ENCODE measurements at places on chromosomes 1 and 21.
A peak's percentile ranks its signal among the peaks of the same experiment; 100 is the strongest.

GRCh38 chr1:96837057-96837780 lies 115.6 kb downstream of the PTBP2 start:
- DNase-seq = no peak

DNA sequence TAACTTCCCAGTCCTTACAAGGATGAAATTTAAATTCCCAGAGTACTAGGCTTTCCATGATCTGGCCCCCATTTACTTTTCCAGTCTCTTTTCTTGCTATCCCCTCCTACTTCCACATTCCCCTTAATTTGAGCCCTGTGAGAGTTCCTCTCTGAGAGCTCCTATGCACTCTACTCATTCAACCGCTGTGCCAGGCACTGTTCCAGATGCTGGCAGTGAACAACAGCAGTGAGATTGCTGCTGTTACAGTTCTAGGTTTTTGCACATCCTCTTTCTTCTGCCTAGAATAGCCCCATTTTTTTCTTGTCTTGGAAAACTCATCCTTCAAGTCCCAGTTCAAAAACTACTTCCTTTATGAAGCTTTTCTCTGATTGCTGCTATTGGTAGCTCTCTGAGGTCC lies 18.8 kb downstream of the ATF6 start:
- no peak for DNase-seq

GRCh38 chr1:1357871-1358432 lies 403 bp downstream of the MXRA8 start:
- DNase-seq = no peak

DNA sequence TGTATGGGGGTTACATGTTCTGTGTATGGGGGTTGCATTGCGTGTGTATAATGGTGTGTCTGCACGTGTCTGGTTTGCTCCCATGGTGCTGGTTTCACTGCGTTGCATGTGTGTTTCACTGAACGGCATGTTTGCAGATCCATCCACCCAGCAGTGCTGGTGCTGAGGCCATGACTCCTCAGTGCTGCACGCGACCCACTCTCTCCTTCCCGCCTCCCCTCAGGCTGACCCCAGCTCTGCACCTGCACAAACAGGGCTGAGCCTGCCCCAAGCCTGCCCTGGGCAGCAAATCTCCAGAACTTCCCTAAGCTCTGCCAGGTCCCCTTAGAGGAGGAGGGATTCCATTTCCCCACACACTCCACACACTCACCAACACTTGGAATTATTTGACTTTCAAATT lies 18.7 kb downstream of the ACTRT2 start:
- no peak for DNase-seq

- DNase-seq = no peak
Observed at GRCh38 chr1:75487399-75487798, 123.5 kb downstream of the SLC44A5 start.

DNA sequence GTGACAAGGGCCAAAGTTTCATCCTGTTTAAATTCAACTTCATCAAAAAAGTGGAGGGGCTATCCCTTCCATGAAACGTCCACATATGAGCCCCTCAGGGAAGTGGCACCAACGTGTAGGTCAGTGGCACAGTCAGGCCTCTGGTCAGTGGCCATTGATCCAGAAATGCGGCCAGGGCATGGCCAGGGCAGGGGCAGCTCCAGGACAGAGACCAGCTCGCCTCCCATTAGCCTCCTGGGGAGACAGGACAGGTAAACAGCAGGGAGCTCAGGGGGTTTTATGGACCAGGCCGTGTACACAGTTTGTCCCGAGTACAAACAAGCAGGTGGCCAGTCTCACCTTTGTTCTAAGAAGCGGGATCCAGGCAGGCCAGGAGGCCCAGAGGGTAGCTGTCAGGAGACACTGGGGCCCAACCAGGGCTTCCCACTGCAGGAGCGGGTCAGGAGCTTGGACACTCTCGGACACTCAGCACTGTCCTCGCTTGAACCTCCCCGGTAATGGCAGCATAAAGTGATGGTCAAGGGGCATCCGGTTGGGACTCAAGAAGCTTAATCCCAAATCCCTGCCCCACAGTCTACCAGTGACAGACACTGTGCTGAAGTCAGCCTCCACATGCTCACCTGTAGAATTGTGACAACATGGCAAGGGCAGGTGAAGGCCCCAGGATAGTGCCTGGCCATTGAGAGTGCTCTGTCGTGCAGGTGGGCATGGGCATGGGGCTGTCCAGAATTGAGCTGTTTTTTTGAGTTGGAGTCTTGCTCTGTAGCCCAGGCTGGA lies 144.1 kb upstream of the ERRFI1 start:
- no peak for DNase-seq

DNA sequence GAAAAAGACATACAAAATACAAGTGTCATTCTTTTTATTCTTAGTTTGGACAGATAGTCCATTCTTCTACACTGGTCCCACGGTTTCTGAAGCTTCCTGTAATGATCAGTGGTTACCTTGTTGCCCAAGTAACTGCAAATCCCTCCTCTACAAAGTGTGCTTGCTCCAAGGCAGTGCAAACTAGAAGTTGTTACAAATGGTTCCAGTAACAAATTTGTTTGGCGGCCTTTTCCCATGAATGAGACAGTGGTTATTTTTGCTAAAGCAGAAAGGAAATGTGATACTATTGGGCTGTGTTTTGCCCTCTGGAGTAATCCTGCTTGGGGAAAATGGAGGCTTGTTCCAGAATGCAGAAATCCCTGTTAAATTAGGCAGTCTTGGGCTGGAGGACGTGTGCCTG lies 8.9 kb downstream of the BACE2 start:
- no peak for DNase-seq

GRCh38 chr1:77866296-77866695 lies 22.1 kb upstream of the NEXN start:
- DNase-seq = no peak

GRCh38 chr1:184953600-184954219 lies 20.6 kb downstream of the NIBAN1 start:
- DNase-seq = no peak

DNA sequence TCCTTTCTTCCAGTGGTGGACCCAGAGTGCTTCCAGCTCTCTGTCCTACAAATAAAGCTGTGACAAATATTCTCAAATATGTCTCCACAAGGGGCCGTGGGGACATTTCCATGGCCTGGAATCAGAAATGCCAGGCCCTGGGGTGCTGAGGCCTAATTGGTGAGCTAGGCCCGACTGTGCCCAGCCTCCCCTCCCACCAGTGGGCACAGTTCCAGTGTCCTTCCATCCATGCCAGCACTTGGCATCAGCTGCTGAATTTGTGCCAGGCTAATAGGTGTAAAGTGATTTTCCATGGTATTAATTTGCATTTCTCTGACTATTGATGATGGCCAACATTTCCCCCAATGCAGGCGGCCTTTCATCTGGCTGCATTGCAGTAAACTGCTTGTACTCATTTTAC lies 48.5 kb upstream of the B3GALT5 start:
- DNase-seq = no peak

DNA sequence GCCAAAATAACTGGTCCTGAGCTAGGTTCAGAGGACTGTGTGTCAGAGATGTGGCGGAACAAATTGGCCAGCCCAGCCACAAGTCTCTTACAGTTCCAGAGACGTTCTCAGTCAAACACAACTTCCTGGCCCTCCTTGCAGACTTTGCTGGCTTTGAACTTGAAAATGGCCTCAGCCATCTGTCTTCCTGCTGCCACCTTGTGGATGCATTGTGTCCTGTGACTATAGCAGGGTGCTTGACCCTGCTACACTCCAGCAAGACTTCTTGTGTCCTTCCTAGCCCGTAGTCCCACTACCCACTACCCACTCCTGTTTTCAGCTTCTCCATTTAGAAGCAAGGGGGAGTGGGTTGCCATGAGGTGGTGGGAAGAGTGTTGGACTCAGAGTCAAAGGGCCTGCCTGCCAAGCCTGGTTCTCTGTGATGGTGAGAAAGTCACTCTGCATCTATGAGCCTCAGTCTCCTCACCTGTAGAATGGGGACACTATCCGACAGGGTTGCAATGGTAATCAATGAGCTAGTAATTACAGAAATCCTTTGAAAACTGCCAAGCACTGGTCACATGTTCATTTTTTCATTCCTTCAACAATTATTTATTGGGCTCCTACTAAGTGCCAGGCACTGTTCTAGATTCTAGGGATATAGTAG lies 109.9 kb downstream of the IGSF21 start:
- no peak for DNase-seq

- no peak for DNase-seq
Observed at GRCh38 chr1:244353551-244354091, 98.1 kb downstream of the ADSS2 start.

DNA sequence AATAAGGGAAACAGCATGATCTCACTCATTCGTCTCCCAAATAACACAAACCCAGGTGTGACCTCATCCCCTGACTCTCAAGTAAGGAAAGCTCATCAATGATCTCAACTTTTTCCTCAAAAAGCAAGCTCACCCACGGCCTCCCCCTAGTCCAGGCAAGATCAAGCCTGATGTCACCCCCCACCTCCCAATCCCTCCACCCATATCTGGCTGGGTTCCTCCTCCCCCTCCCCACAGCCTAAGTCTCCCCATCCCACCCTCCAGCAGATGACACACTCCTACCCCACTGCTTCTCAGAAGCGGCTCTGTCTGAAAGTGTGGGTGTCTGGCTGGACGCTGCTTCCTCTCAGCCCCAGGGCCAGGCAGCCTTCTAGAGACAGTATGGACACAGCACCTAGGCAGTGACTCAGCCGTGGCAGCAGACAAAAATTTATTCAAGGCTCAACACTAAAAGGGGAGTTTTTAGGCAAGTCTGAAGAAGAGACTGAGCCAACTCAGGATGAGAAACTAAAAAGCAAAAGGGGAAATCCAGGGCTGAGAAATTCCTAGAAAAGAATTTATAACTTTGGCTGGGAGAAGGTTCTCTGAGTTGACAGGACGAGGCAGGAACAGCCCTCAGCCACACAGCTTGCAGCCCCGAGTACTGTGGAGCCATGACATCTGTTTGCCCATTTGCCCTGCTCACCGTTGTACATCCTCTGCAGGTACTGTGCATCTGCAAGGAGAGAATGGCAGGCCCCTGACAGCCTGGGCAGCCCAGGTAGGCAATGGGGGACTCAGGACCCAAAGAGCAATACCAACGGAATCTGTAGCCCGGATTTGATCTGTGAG lies 81.6 kb upstream of the LRRC8D start:
- peak; percentile 37 for DNase-seq

- DNase-seq = no peak
Observed at GRCh38 chr1:229127301-229127700, 143.6 kb upstream of the RAB4A start.

- peak; percentile 32 for DNase-seq
Observed at GRCh38 chr1:27602462-27603308, 1.3 kb downstream of the AHDC1 start.

- DNase-seq = no peak
Observed at GRCh38 chr1:228125185-228125584, 14.9 kb upstream of the GUK1 start.

DNA sequence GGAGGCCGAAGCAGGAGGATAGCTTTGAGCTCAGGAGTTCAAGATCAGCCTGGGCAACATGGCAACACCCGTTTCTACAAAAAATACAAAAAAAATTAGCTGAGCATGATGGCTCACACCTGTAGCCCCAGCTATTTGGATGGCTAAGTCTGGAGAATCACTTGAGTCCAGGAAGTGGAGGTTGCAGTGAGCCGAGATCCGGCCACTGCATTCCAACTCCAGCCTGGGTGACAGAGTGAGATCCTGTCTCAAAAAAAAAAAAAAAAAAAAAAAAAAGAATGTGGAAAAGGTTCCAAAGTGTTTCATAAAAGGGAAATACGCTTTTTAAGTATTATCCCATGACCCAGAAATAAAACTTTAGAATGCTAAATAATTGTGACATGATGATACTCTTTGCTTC lies 8.0 kb downstream of the S1PR1 start:
- DNase-seq = no peak

GRCh38 chr21:27584256-27584655 lies 617.4 kb upstream of the ADAMTS5 start:
- no peak for DNase-seq

DNA sequence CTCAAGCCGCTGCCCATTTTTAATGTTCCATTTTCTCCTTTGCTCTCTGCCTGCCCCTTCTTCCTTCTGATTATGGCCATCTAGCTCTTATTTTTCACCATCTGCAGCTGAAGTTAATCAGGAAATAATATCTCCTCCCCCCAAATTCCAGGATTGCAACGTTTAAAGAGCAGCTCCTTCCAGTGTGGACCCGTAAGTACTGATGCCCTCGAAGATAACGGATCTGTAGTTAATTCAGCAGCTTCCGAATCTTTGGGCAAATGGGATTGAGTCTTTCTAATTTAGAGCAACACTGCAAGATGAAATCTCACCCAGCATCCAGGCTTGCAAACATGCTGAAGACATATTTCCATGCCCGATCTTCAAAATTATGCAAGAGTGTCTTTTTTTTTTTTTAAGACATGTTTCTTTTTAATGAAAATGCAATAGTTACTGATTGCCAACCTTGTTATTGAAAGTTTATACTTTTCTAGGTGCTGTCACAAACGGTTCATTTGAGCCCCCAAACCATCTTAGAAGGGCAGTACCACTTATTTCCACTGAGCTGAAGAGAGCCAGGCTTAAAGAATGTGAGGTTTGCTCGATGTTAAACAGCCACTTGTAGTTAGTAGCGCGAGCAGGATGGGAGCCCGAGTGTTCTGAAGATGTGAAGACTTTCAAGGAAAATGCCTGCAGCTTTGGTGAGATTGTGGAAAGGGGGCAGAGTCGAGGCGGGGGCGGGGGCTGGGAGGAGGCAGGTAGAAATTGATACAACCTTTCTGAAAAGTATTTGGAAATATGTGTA lies 10.9 kb upstream of the RCAN3 start:
- DNase-seq = no peak

- no peak for DNase-seq
Observed at GRCh38 chr1:30783256-30783915, 25.8 kb upstream of the LAPTM5 start.

- DNase-seq = no peak
Observed at GRCh38 chr1:1910651-1911331, 4.3 kb upstream of the CALML6 start.

GRCh38 chr1:38858833-38859560 lies 575 bp downstream of the RRAGC start:
- peak; percentile 41 for DNase-seq

DNA sequence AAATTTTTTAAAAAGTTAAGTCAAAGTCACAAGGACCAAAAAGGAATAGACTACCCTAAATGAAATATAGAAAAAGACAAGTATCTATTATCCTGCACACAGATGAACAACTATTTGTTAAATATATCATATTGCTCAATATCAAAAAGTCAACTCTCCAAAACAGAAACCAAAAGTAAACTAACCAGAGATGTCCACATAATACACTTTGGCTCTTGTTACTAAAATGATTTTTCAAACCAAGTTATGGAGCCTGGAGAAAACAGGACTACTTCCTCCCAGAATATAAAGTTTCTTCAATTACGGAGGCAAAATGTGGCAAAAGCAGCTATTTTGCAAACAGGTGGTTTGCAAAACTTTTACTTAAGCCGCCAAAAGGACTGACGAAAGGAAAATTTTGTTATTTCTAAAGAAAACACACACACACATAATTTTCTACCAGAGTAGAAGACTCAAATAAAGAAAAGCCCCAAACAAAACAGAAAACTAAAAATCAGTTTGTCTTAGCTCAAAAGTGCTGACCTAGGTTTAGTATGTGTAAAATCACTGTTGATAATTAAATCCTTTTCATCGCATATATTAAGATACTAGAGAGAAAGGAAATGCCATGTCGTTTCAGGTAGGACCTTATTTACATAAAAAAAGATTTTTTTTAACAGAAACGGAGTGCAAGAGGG lies 1.1 kb downstream of the DPYD start:
- DNase-seq = no peak
